ENCODE measurements at places on chromosomes 4 and X. TPM values are rescaled to one million over a fixed set of nuclear protein-coding genes. Genes with fewer than 3 reads are reported as not detected.

LINC00632 gene
- total RNA-seq, result 10.9 TPM

USP17L15 gene
- not detected for total RNA-seq

CEP135 gene
- 15.6 TPM for total RNA-seq

DGKQ gene
- total RNA-seq, result 9.9 TPM

SMAD1 gene
- 140 TPM for total RNA-seq

CAPN6 gene
- total RNA-seq, result not detected

DDIT4L gene
- total RNA-seq, result 17.7 TPM

NIPAL1 gene
- total RNA-seq, result 0.90 TPM

CD99 gene
- 675 TPM for total RNA-seq

USP17L30 gene
- not detected for total RNA-seq

EXOC1L gene
- total RNA-seq, result not detected

MAP7D2 gene
- 1.2 TPM for total RNA-seq

GRIA2 gene
- total RNA-seq, result not detected
